ENCODE measurements at places on chromosomes 3 and 15.

DNA sequence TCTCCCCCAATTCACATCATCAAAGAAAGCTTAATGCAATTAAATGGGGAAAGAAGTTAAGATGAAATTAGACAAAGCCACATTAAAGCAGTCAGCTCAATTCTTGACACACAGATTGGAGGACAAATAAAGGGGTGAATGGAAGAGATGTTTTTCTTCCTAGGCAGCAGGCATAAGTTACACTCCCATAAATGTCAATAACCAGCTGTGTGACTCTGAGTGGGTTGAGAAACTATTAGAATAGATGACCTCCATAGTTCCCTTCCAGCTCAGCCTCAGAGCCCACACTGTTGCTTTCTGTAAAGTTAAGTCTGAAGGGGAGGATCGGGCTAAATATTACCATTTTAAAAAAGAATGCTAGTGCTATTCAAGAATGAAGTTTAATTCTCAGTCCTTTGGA lies 71.0 kb downstream of the THBS1 start:
- H3K36me3 ChIP-seq, result no peaks in the 10 kb centered on the region
- H3K27ac ChIP-seq, result no peak overlapping the region
- no peaks in the 10 kb centered on the region for H3K27me3 ChIP-seq
- H3K4me3 ChIP-seq, result no peak overlapping the region

- H3K4me1 ChIP-seq, result no peaks in the 10 kb centered on the region
- no peaks in the 10 kb centered on the region for H3K27me3 ChIP-seq
- no peak overlapping the region for H3K4me3 ChIP-seq
- no peak overlapping the region for H3K27ac ChIP-seq
- H3K36me3 ChIP-seq, result no peaks in the 10 kb centered on the region
- DNase-seq, result no peak
Measured at GRCh38 chr15:32706704-32707103, 11.1 kb upstream of the GREM1 start.

DNA sequence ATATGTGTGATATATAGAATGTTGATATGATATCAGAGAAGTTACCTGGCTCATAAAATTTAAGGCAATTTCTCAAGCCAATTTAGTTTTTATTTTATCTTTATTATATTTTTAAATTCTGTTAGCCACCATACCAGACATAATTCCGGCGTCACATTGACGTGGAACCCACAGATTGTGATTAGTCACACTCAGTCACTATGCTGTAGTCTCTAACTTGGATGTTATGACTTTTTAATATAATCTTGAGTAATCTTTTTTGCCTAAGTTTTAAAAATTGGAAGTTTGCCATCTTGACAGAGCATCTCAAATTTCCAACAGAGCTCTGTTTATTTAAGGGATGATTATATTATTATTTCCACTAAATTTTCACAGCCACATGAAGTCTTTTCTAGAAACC lies 9.7 kb upstream of the DCLK3 start:
- H3K4me3 ChIP-seq, result no peak overlapping the region
- DNase-seq, result no peak
- H3K4me1 ChIP-seq, result no peaks in the 10 kb centered on the region
- no peaks in the 10 kb centered on the region for H3K27me3 ChIP-seq

DNA sequence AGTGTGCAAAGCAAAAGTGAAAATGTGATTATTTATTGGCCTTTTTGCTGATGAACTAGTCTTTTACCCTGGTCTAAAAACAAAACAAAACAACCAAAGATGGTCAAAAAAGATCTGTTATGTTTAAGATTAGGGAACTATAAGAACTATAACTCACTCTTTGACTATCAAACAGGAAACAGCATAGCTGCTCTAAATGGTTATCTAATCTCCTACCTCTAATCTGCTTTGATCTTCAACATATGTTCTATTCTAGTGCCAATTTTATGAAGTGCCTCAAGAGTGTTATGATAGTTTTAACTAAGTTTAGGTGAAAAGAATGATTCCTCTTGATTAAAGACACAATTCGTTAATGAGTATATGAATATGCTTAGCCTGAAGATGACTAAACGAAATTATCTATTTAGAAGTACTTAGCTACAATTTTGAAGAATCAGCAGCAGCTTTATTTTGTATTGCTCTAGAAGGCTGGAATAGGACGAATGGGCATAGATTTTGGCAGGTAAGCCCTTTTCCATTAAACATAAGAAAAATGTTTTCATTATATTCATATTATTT lies 46.0 kb downstream of the SETD2 start:
- no peaks in the 10 kb centered on the region for H3K4me1 ChIP-seq
- no peak overlapping the region for H3K27ac ChIP-seq
- DNase-seq, result no peak
- H3K36me3 ChIP-seq, result peaks cover 28% of the 10 kb centered on the region

GRCh38 chr3:96334779-96335178 lies 479.6 kb upstream of the EPHA6 start:
- H3K36me3 ChIP-seq, result no peaks in the 10 kb centered on the region
- no peak overlapping the region for H3K4me3 ChIP-seq
- H3K27ac ChIP-seq, result no peak overlapping the region
- DNase-seq, result no peak

All from H9 (cell line).